ENCODE measurements at places on chromosomes 3 and 15. TPM values are rescaled to one million over a fixed set of nuclear protein-coding genes. Genes with fewer than 3 reads are reported as not detected.

DNA sequence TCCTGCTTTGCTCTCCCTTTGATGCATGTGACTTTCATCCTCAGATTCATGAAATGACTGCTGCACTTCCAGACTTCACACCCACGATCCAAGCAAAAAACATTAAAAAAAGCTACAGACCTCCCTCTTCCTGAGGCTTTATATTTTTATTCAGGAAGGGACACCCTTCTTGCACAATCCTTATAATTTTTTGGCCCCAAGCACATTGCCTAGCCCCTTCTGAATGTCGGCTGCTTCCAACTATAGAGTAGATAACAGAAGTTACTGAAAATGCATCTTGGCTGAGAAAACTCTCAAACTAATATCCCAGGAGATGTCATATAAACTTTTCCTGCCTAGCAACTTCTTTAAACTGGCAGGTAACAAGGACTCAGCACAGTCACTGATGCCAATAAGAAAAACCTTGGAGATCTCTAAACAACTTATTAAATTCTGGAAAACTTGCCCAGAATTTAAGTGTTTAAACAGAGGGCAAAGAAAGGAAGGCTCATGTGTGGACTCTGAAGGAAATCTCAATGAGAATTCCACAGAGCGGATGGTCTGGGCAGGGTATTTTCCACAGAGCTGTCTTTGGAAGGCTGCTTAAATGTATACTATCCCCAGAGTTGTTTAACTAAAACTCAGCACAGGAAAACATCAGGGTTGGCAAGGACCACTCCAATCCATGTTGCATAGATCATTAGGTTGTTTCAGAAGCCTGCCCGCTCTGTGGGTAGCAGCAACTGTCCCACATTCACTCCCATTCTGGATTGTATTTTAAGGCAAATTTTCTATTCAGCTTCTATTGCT, 746.8 kb upstream of the LMCD1 start:
- no peak for DNase-seq

DNA sequence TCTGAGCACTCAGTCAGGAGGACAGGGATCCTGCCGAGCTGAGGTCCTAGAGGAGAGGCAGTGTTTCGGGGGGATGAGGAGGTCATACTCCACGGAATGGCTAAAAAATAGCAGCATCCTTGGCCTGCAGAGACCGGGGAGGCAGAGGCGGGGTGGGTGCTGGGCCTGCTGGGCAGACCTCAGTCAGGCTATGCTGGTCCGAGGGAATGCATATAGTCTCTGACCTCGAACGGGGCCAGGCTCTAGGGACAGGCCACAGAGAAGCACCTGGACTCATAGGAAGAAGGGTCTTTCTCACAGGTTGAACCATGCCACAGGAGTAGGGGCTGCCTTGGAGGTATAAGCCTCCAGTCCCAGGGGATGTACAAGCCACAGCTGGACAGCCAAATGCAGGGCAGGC, 14.0 kb upstream of the SKIC8 start:
- no peak for DNase-seq

DNA sequence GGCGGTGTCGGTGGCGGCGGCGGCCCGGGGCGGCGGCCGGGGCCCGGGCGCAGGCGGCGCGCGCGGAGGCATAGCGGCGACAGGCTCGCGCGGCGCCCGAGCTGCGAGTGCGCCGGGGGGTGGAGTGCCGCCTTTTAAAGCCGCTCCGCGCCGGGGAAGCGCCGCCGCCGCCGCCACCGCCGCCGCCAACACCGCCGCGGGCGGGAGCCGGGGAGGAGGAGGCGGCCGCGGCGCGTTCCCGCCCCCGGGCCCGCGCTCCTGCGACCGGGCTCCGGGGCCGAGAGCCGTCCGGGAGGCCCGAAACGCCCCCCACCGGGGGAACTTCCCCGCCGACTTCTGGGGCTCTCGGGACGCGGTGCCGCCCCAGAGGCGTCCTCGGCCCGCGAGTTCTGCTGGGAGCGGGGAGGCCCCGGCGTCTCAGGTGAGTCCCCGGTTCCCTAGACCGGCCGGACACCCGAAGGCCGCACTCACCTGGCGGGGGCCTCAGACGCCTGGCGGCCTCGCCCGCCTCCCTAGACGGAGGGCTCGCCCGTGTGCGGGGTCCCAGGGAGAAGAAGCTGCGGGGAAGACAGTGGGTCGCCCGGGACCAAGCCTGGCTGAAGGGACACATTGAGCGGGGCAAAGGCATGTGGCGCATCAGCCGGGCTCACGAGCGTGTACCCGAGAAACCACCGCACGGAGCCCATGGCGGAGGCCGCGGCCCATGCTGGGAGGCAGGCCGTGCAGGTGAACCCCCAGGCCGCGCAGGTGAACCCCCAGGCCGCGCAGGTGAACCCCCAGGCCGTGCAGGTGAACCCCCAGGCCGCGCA, at the start of gene PCSK6:
Gene PCSK6 (minus strand): TSS at position 109 of the 809 bp plus-strand sequence. CDS start 37 bp downstream, at position 72.
- no peak for DNase-seq

- DNase-seq, result no peak
Measured at GRCh38 chr3:177828208-177828565, 630.9 kb upstream of the TBL1XR1 start.

WDR93 gene
- 0.16 TPM for polyA plus RNA-seq

DNA sequence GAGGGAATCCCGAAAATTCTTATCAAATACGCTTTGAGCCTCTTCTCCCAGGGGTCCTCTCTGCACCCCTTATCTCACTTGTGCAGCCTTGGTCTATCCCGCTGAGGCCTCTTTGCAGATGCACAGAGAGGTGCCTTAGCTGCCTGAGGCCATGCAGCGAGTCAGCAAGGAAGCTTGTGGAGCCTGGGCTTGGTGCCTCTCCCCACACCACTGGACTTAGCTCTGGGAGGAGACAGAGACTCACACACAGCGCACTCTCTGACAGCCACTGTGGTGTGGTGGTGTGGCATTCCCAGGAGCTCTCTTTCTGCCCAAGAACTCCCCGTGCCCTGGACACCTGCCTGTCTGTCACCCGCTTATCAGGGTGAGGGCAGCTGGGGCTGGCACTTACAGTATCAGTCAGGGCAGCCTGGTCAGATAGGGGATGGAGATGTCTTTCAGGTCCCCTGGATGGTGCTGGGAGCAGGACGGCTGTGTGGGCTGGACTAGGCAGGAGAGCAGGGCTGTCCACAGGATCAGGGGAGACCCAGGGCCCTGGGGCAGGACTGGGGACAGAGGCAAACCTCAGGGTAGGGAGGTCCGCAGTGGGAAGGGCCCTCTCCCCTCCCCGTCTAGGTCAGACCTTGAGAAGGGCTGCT, 10.2 kb upstream of the LINGO1 start:
- DNase-seq, result no peak

DNA sequence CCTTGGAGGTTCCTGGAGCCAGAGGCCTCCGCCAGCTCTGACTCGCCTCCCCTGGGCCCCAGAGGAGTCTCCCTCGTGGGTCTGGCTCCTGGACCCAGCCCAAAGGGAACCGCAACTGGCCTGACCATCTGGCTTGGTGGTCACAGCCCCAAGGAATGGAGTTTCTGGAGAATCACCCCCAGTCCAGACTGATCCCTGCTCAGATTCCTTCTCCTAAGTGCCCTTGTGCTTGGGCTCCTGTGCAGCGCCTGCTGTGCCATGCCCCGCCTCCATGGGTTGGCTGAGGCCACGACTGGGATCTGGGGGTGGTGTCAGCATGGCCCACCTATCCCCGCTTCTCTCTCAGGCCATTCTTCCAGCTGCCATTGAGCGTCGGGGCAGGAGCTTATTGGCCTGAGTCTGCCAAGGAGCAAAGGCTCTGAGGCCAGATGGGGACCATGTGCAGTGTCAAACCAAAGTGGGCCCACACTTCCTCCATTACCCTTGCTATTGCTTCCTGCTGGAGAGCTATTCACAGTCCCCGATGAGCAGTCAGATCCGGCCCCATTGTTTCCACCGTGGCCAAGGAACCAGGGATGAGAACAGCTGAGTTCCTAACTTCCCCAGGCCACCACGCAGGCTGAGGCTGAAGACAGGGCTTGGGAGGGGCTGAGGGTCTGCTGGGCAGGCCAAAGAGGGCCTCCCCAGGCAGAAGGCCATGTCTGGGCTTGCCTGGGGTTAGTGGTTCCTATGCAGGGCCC, 19.0 kb downstream of the CSPG4 start:
- DNase-seq, result no peak

CHRFAM7A gene
- polyA plus RNA-seq, result 0.44 TPM

- no peak for DNase-seq
Measured at GRCh38 chr15:76983590-76984375, 11.1 kb upstream of the PSTPIP1 start.

DNA sequence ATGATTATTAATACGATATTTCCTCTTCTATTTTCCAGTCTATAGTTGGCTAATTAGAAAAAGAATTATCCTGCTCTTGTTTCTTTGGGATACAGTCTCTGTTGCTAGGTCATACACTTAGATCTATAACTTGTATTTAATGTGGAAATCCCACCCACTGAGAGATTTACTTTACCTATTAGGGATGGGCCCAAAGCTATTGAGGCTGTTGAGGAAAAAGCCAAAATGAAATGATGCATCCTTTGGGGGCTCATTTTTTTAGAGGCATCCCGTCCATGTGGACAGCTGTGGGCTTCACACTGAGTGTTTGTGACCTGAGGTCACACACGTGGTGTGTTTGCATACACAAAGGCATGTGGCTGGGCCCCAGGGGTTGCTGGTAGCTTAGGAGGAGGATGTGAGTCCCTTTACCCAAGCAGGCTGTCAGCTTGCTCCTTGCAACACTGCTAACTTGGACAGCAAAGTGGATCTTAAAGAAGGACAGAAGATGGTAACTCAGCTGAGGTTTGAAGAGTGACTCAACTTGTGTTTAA, 477.4 kb downstream of the AGBL1 start:
- DNase-seq, result no peak

- no peak for DNase-seq
Measured at GRCh38 chr3:195836476-195837135, 24.9 kb upstream of the MUC4 start.

HYAL1 gene
- polyA plus RNA-seq, result 7.0 TPM

DNA sequence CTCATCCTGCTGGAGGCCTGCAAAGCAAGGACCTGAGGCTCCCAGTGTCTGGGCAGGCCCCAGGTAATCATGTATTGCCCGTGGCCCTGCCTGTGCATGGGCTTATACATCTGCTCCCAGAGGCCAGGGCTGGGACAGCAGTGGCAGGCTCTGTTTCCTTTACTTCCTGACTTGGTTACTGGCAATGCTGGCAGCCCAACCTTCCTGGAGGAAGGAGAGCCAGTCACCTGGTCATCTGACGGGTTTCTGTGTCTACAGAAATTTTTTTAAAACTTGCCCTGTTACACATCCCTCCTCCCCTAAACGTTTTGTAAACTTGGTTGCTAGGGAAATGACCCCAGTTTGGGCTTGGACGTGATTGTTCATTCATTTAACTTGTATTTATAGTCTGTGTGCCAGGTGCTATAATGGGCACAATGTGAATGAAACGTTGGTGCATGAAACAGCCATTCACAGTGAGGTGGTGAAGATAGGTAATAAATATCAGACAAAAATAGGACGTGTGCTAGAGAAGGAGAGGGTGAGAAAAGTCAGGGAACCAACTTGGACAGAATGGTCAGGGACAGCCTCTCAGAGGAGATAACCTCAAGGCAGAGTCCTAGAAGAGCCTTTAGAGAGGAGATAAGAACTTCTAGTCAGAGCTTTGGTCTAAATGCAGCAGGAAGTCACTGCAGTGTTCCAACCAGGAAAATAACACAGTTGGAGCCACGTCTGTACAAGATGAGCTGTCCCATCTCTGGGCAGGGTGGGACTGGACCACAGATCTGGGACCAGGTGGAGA, 14.1 kb downstream of the TEX264 start:
- DNase-seq, result no peak

- DNase-seq, result no peak
Measured at GRCh38 chr3:147416931-147417330, 7.8 kb downstream of the ZIC1 start.

GRCh38 chr3:71657831-71658530, 67.2 kb downstream of the EIF4E3 start:
- no peak for DNase-seq

DNA sequence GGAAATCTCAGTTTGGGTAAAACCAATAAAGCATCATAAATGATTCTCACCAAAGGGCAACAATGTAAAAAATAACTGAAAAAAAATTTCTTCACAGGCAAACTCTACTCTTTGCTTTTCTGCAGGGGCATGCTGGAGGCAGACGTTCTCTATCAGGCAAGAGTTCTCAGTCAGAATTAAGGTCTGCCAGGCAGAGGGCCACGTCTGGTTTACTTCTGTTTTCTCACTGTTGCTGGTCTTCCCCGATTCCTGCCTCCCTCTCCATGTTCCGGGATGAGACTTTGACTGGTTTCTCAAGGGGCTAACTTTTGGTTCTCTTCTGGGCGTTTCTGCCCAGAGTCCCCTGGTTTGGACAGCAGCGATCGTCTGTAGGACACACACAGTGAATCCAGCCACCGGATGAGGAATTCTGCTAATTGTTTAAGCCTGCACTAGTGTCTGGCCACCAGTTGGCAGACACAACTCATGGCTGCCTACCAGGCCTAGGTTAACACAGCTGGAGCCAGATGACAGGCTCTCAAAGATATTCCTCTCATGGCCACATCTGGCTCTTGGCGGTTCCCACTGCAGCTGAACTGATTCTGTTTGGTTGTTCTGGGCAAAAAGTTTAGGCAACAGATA, 273.1 kb downstream of the FOXP1 start:
- DNase-seq, result no peak

GRCh38 chr3:56502738-56503137, 34.5 kb upstream of the ERC2 start:
- no peak for DNase-seq

- DNase-seq, result no peak
Measured at GRCh38 chr15:46151786-46152185, 517.0 kb downstream of the SQOR start.

DNA sequence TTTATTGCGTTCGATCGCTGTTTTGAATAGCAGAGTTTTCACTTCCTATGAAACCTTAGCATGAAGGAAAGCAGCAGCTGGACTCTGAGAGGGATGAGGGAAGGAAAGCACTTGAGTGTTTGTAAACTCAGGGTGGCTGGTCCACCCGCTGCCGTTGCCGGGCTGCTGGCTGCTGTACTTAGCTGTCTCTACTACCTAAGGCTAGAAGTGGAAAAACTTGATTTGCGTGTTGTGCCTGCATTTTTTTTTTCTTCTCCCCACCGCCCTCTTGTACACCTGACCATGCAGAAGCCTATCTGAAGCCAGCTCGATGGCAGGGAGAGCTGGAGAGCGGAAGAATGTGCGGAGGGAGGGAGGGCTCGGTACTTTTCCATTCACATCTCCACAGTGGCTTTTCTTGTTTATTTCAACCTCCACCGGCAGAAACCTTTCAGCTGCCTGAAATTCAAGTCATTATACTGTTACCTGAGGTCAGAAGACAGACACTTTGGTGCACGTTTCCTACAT, 4.8 kb upstream of the BCL6 start:
- peak; percentile 67 for DNase-seq

- no peak for DNase-seq
Measured at GRCh38 chr3:171132873-171133272, 106.4 kb upstream of the SLC2A2 start.

RHCG gene
- 0.13 TPM for polyA plus RNA-seq

GRCh38 chr3:58062472-58062871, 54.2 kb downstream of the FLNB start:
- no peak for DNase-seq
